ENCODE measurements at places on chromosomes 13 and 19.

DNA sequence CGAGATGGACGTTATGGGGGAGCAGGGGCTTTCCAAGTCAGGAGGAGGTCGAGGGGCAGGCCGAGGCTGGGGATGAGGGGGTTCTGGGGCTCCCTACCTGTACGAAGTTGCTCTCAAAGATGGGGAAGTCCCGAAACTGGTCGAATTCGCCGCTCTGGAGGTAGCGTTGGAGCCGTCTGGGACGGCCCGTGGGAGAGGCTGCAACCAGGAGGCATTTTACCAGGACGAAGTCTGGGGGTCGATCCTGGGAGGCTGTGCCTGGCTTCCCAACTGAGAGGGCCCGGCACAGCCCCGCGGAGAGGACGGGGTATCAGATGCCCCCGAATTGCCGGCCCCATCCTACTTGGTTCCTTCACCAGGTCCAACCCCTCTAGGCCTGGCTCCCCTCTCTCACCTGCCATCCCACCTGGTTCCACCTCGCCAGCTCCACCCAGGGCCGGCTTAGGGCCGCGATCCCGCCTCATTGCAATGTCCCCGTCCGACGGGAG, 527 bp upstream of the EMC10 start:
- DNase-seq: no peak

- no peak for DNase-seq
Observed at GRCh38 chr13:25375727-25376358, 4.1 kb downstream of the ATP8A2 start.

DNA sequence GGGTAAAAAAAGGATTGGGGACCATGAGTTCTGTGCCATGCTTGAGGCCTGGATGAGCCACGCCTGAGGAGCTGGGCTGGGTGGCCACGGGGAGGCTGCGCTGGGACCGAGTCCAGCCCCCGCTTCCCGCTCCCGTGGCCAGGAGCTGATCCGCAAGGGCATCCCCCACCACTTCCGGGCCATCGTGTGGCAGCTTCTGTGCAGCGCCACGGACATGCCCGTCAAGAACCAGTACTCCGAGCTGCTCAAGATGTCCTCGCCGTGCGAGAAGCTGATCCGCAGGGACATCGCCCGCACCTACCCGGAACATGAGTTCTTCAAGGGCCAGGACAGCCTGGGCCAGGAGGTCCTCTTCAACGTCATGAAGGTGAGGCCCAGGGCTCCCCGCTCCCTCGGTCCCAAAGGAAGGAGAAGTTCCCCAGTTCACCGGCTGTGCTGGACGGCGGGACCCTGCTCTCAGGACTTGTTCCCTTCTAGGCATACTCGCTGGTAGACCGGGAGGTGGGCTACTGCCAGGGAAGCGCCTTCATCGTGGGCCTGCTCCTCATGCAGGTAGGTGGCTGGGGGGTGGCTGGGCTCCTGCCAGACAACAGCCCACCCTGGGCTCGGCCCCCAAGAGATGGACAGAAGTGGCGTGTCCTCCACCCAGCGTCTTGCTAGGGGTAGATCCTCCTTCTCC, 18.9 kb downstream of the EVI5L start:
- DNase-seq: no peak

- DNase-seq: no peak
Observed at GRCh38 chr13:24286624-24287023, 22.8 kb upstream of the C1QTNF9 start.

Measured in amniotic stem cell (primary cell).